Fibroblast of upper back skin (primary cell): ENCODE measurements at places on chromosomes 5 and 9.
A peak's percentile ranks its signal among the peaks of the same experiment; 100 is the strongest.

- no peak for DNase-seq
Observed at GRCh38 chr5:151225475-151225874, 1.6 kb upstream of the CCDC69 start.

GRCh38 chr5:179953987-179954386 lies 46.3 kb upstream of the TBC1D9B start:
- DNase-seq, result no peak

DNA sequence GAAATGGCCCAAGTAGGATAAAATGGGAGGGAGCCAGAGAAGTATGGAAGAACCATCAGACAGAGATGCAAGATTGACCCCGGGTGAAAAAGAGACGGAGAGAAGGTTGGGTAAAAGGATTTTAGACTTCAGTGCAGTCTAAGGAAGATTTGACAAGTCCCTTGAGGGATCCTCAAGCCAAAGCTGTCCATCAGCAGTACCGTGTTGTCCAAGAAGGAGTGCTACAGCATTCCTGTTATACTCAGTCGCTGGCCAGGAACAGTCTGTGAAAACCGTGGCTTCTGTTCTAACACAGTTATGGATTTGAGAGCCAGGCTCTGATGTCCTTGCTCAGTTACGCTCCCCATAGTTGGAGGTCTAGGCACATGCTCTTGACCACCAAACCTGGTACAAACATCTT lies 383.9 kb upstream of the DAB2 start:
- DNase-seq, result peak; percentile 58

GRCh38 chr9:130845901-130846481 lies 10.9 kb downstream of the ABL1 start:
- peak; percentile 84 for DNase-seq

- no peak for DNase-seq
Observed at GRCh38 chr9:69295872-69296552, 29.0 kb upstream of the ENTREP1 start.

DNA sequence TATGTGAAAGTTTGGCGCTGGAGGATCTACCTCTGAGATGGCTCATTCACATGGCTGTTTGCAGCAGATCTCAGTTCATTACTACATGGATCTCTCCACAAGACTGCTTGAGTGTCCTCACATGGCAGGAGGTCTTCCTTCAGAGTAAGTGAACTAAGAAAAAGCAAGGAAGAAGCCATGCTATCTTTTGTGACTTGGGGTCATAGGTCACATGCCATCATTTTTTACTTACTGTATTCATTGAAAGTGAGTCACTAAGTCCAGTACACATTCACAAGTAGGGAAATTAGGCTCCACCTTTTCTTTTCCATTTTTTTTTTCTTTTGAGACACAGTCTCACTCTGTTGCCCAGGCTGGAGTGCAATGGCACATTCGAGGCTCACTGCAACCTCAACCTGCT lies 8.7 kb upstream of the CDKN2AIPNL start:
- DNase-seq, result no peak
